Testis (tissue), 5 donors: ENCODE measurements at places on chromosomes 7 and 10.

DNA sequence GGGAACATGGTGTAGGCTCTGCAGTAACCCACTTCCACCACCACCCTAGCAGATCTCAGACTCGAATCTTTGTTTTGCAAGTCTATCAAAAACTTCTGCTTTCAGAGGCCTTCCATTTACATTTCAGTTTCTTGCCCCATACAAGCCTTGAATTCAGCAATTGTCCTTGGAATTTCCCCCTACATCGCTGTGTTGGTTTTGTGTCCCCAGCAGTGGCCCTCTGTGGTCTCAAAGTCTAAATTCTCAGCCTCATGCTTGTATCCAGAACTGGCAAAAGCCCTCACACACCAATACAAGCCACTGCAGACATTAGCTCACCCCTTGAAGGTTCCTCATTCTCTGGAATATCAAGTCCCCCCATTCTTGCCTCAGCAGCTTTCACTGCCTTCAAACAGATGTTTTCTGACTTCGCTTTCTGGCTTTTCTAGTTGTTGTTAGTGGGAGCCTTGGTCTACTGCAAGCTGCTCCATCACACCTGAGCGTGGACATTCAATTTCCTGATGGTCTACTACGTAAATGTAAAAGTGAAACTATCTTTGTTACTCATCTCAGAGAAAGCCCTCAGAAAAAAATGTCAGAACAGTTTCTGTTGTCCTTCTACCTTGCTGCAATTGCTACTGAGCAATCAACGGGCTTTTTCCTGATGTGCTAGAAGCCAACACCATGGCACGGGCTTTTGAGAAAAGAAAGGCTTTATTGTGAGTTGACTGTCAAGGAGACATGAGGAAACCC is 1.8 kb upstream of the NUB1 start:
- no peak for DNase-seq

DNA sequence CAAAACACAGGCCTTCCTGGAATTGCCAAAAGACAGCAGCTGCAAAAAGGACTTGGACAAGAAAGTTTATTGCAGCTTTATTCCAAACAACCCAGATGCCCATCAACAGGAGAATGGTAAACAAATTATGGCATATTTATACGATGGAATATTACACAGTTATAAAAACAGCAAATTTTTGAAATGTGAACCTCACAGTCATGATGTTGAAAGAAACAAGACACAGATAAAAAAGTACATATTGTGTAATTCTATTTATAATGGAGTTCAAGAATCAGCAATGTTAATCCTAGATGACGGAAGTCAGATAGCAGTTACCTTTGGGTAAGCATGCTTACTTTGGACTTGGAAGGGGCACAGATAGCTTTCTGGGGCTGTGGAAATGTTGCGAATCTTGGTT is 44.4 kb downstream of the SYPL1 start:
- DNase-seq = no peak

DNA sequence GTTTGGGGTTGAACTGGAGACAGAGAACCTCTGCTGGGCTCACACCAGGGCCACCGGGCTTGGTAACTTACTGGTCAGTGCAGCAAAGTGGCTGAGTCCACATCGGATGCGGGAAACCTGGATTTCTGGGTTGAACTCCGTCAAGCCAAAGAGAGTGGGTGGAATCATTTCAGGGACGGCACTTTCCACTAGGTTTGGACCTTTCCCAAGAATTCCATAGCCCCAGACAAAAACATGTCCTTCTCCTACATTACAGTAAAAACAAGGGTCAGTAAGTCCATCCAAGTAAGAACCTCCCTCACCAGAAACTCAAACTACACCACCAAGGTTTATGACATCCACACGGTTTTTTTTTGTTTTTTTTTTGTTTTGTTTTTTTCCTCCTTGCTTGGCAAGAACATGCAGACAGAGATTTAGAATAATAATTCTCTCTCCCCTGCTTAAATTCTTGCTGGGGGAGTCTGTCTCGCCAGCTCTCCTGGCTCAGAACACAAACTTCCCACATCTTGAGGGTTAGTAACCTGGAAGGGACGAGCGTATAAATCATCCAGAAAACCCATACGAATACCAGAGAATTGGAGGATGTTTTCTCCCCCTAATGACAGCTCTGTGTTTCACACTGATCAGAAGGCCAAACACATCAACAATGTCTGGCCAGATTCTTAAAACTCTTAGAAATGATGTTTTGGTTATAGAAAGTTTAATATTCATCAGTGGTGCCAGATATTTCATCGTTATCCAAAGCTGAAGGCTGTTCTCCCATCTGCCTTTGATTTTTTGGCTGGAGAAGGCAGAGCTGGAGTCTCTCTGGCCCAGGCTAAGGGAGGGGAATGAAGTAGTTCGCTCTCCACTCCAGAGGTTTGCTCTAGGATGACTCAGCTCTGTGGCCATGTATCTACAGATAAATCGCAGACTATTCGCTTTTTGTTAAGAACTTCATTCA is 17.5 kb downstream of the RCC1L start:
- peak; percentile 29 for DNase-seq

- no peak for DNase-seq
These were observed 82.0 kb downstream of the FGFR2 start for GRCh38 chr10:121516093-121516865.

DNA sequence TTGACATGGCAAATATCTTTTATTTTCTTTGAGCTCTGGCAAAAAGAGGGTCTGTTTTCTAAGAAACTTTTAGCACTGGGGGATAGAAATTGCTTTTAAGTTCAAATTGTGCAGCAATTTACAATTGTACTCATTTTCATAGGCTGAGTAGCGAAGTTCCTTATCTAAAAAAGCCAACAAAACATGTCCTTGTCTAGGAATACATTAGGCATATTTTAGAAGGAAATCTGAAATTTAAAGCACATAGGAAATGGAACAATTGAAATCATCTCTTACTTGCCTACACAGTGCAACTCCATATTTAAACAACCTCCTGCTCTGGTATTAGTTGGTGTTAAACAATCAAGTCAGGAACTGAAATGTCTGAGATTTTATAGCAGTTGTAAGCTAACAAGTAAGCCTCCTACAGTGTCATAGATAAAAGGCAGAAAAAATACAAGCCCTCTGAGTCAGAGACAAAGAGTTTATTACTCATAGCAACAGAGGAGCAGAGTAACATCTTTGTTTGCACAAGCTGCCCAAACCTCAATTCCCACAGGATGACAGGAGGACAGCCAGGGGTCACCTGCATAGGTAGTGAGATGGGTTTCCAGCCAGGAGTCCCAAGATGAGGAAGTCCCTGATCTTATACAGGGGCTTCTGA is 280.2 kb upstream of the HGF start:
- no peak for DNase-seq

DNA sequence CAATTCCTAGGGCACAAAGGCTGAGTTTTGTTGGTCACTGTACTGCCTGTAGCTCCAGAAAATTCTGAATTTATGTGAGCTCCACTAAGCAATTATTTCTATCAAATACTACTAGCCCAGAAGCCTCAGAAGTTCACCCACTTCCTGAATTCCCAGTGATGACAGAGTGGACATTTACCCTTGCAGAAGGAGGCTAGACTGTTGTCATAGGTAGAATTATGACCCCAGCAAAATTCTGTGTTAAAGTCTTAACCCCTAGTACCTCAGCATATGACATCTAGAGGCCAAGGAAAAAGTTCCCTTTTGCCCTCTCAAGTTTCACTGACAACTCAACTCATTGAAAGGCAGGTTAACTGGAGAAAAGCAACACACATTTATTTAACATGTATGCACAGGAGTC is 78.7 kb upstream of the KMT2E start:
- no peak for DNase-seq

GRCh38 chr7:35748371-35748770 is 52.5 kb upstream of the SEPTIN7 start:
- no peak for DNase-seq

DNA sequence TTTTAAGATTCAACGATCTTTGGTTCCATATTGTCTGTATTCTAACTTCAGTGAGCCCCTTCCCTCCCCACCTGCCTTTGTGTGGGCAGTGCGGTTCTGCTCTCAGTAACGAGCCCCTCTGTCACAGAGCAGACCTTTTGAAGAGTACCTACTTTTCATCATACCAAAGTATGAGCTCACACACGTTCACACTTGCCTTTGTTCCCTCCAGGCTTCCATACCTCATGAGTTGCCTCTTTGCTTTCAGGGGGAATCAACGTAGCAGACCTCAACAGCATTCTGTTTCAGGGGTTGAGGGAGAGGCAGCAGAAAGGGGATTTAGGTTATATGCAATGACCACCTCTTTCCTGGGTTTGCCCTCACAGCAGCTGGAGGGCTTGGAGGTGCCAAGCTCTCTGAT is 211.4 kb upstream of the MDFIC start:
- no peak for DNase-seq

DNA sequence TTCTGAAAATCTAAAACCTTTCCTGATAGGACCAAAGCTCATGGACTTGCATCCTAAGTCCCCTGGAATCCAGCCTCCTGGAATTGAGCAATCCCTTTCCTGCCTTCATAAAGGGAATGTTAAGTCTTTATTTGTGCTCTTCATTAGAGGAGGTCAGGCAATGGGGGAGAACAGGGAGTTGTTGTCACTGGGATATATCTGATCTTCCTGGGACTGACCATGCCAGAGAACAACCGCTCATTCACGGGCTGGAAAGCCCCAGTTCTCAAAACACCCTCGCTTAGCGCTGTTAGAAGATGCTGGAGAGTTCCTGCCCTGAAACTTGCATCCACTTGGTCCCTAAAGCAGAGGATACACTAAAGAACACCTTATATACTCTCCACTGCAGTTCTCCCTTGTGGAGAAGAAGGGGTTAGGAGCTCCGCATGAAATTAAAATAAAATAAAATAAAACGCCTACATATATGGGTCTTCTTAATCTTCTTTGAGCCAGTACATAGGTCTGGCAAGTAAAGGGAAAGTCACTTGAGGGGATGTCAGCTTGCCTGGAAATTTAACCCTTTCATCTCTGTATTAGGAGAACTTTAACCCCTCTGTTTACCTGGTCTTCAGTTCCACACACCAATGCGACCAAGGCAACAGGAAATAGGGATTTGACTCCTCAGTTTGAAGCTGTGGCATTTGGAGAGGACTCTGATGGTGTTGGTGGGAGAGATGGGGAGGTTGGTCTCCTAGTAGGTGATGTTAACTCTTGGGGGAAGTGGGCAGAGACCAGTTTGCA is 1.2 kb downstream of the SORCS1 start:
- DNase-seq = peak; percentile 52

DNA sequence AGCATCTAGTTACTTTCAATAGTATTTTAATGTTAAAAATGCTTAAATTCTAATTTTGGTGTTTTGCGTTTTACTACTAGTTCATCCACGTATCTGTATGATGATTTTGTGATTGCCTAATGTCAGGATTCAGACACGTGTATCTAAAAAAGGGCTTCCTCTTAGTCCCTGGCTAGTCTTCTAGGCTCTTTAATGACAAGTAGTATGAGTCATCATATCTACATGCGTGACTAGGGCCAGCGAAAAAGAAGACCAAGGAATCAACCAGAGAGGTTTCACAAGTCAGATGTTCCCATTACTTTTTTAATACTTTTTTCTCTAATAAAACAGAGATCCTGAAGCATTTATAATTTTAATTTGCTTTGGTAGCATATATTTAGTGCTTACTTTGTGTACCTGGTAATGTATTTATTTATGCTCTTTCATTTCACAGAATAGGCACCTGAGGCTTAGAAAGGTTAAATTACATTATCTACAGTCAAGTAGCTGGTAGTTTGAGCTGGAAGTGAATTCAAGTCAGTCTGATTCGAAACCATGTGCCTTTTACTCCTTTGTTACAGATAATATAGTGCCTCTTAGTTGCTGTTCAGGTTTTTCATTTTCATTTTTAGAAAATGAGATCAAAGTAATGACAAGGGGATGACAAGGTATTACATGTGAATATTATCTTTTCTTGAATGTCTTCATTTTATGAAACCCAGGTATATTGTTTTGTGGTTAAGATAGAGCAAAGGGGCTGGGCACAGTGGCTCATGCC is 140.3 kb downstream of the FOXP2 start:
- DNase-seq = no peak

- no peak for DNase-seq
These were observed 103.1 kb upstream of the SFMBT2 start for GRCh38 chr10:7513936-7514335.

DNA sequence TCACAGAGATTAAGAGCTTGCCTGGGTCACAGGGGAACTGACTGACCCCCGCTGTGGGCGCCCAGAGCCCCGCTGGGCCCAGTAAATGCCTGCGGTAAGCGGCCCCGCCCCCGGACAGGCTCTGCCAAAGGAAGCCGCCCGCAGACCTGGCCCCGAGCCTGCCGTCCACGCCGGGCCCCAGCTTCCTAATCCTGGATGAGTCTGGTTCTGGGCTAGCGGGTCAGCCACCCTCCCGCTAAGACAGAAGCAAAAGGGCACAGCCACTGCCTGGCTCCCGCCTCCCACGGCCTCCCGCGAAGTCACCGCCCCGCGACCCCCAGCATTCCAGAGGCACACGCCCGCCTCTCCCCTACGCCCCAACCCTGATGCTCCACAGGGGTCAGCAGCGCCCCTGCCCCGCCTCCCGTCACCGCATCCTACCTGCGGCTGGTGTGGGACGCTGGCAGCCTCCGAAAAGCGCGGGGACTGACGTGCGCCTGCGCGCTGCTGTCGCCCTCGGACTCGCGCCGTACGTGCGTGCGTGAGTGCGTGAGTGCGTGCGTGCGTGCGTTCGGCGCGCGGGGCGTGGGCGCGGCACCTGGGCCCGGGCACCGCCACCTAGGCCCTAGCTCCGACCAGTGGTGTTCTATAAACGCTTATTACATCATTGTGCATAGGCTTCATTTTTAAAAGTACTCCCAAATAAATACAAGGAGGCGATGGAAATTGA is at the start of gene FIGNL1:
Gene FIGNL1, minus strand, starts transcription at position 470 of the 709 bp plus-strand sequence. CDS start 3,063 bp downstream, outside the sequence.
- DNase-seq = peak; percentile 87

- peak; percentile 49 for DNase-seq
These were observed 1.0 kb upstream of the FAM20C start for GRCh38 chr7:191105-191980.

DNA sequence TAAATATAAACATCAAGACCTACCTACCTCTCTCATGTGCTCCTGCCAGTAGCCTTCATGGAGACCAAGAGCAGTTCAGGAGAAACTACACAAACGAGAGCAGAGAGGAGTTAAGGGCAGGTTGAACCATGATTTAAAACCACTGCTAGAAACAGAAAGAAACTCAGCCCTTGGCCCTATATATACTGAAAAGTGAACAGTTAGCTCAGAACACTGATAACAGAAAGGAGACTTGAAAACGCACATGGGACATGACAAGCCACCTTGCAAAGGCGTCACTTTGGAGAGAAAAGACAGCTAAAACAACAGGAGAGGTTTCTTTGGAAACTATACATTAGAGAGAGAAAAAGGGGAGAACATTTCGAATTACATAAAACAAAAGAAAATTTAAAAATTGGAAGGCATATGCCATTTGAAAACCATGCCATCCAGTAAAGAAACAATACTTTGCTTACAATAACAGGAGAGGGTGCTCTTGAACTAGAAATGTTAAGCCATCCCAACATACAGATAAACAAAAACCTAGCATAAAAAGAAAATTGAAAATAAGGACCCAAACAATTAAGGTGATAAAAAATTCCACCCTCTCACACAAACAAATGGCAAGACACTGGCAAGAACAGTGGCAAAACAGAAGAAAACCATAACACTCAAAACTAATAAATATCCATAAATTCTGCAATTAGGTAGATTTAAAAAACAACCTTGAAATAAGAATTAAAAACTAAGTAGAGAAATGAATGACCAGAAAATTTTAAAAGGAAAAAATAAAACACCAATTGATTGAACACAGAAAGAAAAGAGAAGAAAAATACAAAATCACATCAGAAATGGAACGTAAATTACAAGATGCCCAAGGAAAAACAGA is 232.7 kb downstream of the IMMP2L start:
- no peak for DNase-seq

- peak; percentile 6 for DNase-seq
These were observed 25.1 kb downstream of the POLL start for GRCh38 chr10:101563007-101563406.

GRCh38 chr7:46432708-46433107 is 511.6 kb upstream of the IGFBP3 start:
- no peak for DNase-seq
